Activated CD4-positive, alpha-beta T cell treated with anti-CD3 and anti-CD28 coated beads, Interleukin-2, amount 50 U/mL, for 16 hours (primary cell): ENCODE measurements at places on chromosomes 3 and 15.

DNA sequence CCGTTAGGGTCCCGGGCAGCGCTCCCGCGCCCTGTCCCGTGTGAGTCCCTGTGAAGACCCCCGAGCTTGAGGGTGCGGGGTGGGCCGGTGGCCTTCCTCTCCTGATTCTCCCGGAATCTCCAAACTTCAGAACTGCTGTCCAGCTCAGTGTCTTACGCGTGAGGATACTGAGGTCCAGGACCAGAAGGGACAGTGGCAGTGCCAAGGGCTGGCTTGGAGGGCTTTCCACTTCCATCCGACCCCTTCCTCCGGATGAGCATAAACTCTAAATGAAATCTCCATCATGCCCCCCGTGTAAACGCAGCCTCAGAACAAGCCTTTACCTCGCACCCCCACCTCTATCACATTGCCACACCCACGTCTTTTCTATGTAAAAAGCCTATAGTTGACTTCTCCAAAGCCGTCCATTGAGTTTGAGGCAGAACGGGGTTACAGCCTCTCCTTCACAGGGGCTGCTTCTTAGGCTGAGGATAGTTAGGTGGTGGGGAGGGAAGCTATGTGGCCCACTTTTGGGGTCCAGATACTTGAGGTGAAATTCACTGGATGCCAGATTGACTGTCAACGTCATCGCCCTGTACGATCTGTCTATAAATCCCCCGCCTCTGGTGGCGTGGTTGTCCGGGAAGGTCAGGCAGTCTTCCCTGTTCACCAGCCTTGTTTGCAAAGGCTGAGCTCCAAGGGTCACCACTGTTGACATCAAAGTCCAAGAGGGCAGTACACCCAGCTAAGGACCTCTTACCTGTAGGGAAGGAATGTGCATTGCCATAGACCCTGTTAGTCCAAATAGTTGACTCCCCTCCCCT lies 1.1 kb downstream of the EDEM1 start:
- peak; percentile 68 for DNase-seq

DNA sequence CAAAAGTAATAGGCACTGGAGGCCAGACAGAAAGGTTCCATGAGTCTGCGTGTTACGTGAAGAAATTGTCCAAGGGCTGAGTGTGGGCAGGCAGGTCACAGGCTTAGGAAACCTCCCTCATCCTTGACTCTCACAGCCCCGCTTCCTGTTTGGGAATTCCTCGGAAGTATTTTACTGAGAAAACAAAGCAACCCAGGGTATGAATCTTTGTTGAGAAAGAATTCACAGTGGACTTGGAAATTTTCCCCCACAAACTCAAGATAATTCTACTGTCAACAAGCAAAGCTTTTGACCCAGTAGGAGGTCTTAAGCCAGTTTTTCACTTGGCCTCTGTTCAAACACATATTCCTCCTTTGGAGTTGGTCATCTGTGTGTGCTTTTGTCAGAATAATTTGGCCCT lies 377.1 kb upstream of the TPM1 start:
- DNase-seq = no peak

GRCh38 chr3:174208161-174208560 lies 651.0 kb upstream of the NAALADL2 start:
- no peak for DNase-seq

- no peak for DNase-seq
Measured at GRCh38 chr3:186352369-186352768, 9.7 kb downstream of the DGKG start.

- no peak for DNase-seq
Measured at GRCh38 chr3:197874064-197874463, 75.9 kb upstream of the RPL35A start.

- no peak for DNase-seq
Measured at GRCh38 chr3:178147001-178147400, 389.2 kb upstream of the KCNMB2 start.

DNA sequence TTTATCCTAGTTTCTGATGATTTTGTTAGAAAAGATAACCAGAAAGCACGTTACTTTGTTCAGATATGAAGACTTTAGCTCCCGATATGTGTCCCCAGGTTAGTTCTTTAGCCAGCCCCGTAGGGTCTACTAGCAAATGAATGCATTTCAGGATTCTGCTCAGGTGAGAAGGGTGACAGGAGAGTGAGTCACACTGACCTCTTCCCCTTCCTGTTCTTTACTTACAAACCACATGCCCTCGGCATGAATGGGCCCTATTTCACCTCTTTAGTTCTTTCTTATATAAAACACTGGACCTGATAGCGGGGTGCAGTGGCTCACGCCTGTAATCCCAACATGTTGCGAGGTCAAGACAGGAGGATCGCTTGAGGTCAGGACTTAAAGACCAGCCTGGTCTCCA lies 98.4 kb downstream of the SLC49A4 start:
- DNase-seq = peak; percentile 19

- no peak for DNase-seq
Measured at GRCh38 chr3:115208066-115208750, 61.1 kb upstream of the ZBTB20 start.

DNA sequence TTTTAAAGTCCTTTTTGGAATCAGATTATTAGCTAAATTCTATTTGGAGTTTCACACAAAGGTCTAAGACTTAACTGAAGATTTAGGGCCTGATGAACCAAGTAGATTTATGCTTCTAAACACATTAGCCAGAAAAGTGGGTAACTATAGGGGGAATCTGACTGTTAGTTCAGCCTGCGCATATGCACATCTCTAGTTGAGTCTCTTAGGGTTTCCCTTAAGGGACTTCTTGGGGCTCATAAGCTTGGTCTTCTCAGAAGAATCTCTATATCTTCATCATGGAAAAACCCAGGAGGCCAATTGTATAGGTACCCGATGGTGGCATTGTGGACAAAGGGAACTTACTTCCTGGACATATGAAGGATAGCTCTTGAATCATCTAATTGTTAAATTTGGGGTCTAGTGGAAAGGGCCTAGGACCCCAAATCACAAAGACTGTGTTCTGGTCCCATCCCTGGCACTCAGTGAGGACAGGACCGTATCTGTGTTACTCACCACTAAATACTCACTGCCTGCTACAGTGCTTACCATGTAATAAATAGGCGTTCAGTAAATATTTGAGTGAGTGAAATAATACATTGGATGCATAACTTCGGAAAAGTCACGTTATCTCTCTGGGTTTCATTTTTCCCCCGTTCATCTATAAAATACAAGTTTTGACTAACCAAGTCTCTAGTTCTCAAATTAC lies 17.0 kb downstream of the SELENOT start:
- no peak for DNase-seq

DNA sequence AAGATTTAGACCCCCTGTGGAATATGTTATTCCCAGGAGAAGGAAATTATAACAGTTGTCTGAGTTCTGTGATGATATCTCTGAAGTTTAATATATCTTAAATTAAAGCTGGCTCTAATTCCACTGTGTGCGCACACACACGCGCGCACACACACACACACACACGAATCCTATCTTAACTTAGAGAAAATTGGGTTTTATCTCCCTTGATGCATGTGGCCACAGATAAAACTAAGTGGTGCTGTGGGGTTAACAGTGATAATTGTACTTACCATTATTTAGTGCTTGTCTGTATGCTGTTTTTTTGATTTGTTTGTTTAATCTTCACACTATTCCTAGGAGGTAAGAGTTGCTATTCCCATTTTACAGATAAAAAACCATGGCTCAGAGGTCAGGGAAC lies 7.4 kb downstream of the EEFSEC start:
- no peak for DNase-seq

GRCh38 chr3:111531446-111531845 lies 10.6 kb upstream of the CD96 start:
- no peak for DNase-seq

- DNase-seq = no peak
Measured at GRCh38 chr3:16667633-16668032, 62.4 kb upstream of the DAZL start.
